Activated CD8-positive, alpha-beta T cell treated with anti-CD3 and anti-CD28 coated beads, Interleukin-2, amount 10 ng/mL, durations not matched to agents 7 days and 5 days (primary cell): ENCODE measurements at places on chromosomes 16 and 17. TPM values are rescaled to one million over a fixed set of nuclear protein-coding genes. Genes with fewer than 3 reads are reported as not detected.

- H3K27me3 ChIP-seq = peaks cover 11% of the 10 kb centered on the region
- peak; percentile 83 for DNase-seq
Measured at GRCh38 chr17:27236717-27237315, 57.1 kb upstream of the WSB1 start.

DNA sequence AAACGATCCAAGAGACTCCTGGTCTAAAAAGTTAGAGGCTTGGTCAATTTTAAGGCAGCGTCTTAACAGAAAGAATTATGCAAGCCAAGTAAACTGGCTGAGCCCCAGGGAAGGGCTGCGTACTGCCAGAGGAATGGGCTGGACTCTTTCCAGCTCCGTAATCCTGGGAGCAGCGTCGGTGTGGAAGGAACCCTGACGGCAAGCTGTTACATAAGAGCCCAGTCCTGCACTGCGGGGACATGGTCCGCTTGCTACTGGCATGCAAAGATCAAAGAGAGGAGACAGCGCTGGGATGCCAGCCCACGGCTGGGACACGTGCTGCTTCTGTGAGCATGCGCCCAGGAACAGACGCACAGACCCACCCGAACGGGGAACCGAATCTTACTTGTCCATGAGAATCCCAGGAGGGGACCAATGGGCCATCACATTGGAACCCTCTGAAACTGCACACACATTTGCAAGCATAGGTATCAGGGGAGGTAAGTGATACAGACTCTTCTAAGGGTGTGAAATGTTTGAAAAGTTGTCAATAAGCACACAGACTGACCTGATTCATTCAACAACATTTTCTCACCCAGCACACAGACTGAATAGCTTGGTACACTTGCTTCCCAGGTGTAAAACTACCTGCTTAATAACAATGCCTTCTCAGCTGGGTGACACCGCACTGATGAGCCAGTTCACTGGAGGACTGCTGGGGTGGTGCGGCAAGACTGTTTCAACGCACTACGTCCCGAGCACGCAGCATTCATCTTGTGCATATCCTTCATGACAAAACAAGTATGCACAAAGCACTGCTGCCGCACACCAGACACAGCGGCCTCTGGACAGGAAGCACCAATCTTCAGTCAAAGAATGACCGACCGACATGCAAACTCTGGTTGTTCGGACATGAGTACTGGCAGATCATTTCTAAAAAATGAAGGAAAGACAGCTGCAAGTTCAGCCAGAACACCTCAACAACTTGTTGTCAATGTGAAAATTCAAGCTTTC, 94.9 kb downstream of the ANKRD11 start:
- H3K27me3 ChIP-seq = no peaks in the 10 kb centered on the region
- H3K4me1 ChIP-seq = peaks cover 39% of the 10 kb centered on the region
- H3K4me3 ChIP-seq = no peak overlapping the region
- peaks cover 27% of the 10 kb centered on the region for H3K36me3 ChIP-seq
- DNase-seq = no peak
- no peak overlapping the region for H3K27ac ChIP-seq

- H3K27me3 ChIP-seq = peaks cover 21% of the 10 kb centered on the region
- H3K27ac ChIP-seq = no peak overlapping the region
- no peak overlapping the region for H3K4me3 ChIP-seq
- no peaks in the 10 kb centered on the region for H3K4me1 ChIP-seq
- H3K36me3 ChIP-seq = no peaks in the 10 kb centered on the region
Measured at GRCh38 chr17:45735488-45735887, 48.6 kb upstream of the CRHR1 start.

- H3K4me3 ChIP-seq = no peak overlapping the region
- no peaks in the 10 kb centered on the region for H3K27me3 ChIP-seq
- DNase-seq = no peak
- no peak overlapping the region for H3K27ac ChIP-seq
- H3K4me1 ChIP-seq = no peaks in the 10 kb centered on the region
Measured at GRCh38 chr17:22300731-22301352, 608.5 kb downstream of the KCNJ18 start.

DNA sequence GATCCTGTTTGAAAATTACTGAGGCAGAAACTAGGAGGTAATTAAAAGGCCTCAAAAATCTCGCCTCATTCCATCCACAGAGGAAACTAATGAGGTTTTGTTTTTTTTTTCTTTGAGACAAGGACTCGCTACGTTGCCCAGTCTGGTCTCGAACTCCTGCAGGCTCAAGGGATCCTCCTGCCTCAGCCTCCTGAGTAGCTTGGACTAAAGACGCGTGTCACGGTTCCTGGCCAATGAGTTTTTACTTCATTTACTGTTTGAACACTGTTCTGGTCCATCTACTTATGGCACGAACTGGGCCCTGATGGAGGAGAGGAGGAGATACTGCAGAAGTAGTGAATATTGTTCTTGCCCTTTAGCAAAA, 600 bp upstream of the BLTP2 start:
- peak overlapping the region; percentile 87 for H3K4me3 ChIP-seq
- DNase-seq = peak; percentile 30
- peak overlapping the region; percentile 84 for H3K27ac ChIP-seq
- H3K36me3 ChIP-seq = peaks cover 54% of the 10 kb centered on the region

LRRC46 gene
- 0.82 TPM for total RNA-seq

CCL7 gene
- not detected for total RNA-seq

MLYCD gene
- total RNA-seq = 4.3 TPM
